ENCODE measurements at places on chromosomes 12 and 14.

- DNase-seq = no peak
Measured at GRCh38 chr12:127558361-127558760, 708.6 kb upstream of the TMEM132C start.

DNA sequence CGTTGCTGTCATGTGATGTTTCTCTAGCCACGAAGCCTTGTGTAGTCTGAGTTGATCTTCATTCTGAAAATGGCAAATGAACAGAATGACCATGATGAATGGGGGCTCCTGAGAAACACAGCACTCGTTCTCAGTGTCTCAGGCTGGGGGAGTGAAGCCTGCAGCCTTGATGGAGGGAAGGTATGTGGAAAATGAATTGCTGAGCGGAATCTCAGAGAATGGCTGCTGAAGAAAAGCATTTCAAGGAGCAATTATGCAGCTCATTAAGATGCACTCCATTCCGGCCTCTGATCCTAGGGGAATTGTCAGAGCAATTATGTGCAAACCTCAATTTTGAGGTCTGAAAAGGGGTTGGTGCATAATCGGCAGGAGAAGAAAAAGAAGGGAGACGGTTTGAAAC, 167.1 kb downstream of the CHST11 start:
- DNase-seq = peak; percentile 55

GRCh38 chr14:22797017-22797917, 18.0 kb downstream of the SLC7A7 start:
- no peak for DNase-seq

- DNase-seq = no peak
Measured at GRCh38 chr12:71504476-71504875, 64.9 kb downstream of the LGR5 start.

DNA sequence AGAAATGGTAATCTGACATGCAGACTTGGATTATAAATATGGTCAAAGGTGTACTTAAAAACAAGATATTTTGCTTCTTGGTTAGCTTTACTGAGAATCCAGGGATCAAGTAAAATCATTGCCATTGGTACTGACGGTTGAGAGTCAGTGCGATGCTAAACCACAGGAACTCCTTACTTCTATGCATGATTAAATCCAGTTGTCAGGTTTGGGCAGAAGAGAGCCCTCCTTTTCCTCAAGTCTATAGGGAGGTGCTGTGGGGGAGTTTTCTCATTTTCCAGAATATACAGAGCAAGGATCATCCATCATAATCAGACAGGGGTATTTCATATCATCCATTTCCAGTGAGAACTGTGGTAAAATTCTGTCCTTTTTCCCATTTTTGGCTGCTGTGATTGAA, 839.1 kb downstream of the NRXN3 start:
- no peak for DNase-seq

DNA sequence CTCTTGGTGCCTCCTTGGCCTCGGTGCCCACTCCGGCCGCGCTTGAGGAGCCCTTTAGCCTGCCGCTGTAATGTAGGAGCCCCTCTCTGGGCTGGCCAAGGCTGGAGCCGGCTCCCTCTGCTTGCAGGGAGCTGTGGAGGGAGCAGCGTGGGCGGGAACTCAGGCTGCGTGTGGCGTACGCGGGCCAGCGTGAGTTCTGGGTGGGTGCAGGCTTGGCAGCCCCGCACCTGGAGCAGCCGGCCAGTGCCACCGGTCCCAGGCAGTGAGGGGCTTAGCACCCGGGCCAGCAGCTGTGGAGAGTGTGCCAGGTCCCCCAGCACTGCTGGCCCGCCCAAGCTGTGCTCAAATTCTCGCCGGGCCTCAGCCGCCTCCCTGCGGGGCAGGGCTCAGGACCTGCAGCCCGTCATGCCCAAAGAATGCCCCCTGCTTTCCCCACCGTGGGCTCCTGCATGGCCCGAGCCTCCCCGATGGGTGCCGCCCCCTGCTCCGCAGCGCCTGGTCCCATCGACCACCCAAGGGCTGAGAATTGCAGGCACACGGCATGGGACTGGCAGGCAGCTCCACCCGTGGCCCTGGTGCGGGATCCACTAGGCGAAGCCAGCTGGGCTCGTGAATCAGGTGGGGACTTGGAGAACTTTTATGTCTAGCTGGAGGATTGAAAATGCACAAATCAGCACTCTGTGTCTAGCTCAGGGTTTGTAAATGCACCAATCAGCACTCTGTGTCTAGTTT, 129.2 kb downstream of the PAWR start:
- DNase-seq = no peak

DNA sequence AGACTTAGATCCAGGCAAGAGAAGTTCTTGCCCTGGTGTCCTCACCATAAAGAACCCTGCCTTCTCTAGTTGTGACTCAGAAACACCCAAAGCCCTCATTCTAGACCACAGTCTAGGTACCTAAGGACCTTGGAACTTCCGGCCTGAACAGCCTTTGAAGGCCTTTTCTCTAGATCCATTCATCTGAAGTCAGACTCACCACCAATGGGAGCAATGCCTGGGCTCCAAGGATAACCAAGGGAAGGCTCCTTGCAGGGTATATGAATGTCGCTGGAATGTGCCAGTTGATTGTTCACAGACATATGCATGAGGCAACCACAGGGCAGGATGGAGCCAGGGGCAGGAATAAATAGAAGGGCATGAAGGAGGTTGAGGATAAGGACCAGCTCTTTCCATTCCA, 86.3 kb downstream of the PLCZ1 start:
- DNase-seq = no peak

All from NCI-H187 (cell line).